ENCODE measurements at places on chromosomes 16 and 17. TPM values are rescaled to one million over a fixed set of nuclear protein-coding genes. Genes with fewer than 3 reads are reported as not detected.

ZMYND15 gene
- polyA plus RNA-seq = 0.75 TPM

NLRC3 gene
- polyA plus RNA-seq = 0.58 TPM

OTOP3 gene
- not detected for polyA plus RNA-seq

ATP2A1 gene
- polyA plus RNA-seq = 0.23 TPM

FOXF1 gene
- polyA plus RNA-seq = 1.2 TPM

OR2C1 gene
- not detected for polyA plus RNA-seq

PABPN1L gene
- not detected for polyA plus RNA-seq

All from liver (tissue), 10 donors.